Omental fat pad (tissue), 4 donors: ENCODE measurements at places on chromosomes 7 and 10. TPM values are rescaled to one million over a fixed set of nuclear protein-coding genes. Genes with fewer than 3 reads are reported as not detected.
A peak's percentile ranks its signal among the peaks of the same experiment; 100 is the strongest.

DNA sequence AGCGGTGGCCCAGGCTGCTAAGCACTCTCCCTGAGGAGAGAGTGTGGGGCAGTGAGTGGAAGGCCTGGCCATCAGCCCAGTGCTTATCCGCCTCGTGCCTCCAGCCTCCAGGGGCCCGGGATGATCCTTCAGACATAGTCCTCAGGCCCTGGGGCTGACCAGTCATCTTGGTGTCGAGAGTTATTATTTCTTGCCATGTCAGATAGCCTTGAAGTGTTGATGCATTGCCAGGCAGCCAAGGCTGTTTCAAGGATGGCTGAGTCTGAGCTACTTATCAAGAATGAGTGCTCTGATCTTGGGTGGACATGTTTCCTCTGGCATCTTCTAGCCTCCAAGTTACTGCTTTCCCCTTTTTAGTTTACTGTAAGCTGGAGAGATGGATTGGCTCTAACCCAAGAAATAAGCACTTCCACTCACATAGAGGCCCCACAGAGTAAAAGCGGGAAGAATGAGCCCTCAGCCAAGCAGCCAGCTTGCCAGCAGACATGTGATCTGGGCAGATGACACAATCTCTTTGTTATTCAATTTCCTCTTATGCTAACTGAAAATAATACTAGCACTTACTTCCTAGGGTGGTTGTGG, 136.5 kb upstream of the NAMPT start:
- DNase-seq = peak; percentile 63

DNA sequence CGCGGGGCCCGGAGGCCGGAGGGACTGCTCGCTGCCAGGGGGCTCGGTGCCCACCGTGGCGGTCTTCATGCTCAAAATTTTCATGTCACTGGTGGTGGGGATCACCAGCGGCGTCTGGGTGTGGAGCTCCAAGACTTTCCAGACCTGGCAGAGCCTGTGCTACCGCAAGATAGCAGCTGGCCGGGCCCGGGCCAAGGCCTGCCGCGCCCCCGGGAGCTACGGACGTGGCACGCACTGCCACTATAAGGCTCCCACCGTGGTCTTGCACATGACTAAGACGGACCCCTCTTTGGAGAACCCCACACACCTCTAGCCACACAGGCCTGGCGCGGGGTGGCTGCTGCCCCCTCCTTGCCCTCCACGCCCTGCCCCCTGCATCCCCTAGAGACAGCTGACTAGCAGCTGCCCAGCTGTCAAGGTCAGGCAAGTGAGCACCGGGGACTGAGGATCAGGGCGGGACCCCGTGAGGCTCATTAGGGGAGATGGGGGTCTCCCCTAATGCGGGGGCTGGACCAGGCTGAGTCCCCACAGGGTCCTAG, 2.0 kb downstream of the FZD9 start:
- no peak for DNase-seq

DNA sequence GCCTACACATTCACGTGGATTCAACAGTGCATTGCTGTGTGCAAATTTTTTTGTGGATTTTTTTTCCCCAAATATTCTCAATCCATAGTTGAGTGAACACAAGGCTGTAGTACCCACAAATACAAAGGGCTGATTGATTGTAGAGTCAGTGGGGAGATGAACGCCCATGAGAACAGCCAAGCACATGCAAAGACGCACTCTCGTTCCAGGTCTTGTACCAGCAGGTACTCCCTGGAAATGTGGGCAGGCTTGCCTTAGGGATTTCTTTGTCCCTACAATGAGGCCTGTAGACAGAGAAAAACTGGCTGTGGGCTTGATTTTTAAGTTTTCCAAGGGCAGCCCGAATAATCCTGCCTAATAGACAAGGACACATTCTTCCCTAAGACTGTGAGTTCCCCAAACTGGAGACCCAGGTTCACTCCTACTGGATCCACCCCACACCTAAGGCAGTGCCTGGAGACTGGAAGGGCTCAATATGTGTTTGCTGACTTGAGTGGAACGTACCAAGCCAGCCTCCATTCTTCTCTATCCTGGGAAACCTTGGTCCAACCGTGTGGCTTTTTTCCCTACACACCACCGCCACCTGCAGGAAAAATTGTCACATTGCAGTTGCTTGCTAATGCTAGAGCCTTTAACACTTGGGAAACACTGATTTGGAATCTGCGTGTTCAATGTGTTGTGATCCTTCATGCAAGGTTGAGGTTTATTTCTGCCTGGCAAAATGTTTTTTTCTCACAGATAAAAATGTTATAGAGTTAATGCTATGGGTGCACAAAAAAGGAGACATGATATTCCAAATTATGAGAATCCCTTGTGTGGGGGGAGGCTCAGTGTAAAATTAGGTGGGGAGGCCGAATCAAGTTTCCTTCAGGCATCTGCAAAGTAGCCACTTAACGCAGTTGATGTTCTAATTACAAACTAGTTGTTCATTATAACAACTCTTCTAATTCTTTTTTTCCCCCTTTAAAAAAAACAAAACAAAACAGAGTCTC, 49.3 kb downstream of the PPP1R17 start:
- peak; percentile 25 for DNase-seq

- no peak for DNase-seq
Observed at GRCh38 chr10:97889461-97890265, 40.0 kb downstream of the GOLGA7B start.

- no peak for DNase-seq
Observed at GRCh38 chr7:73679709-73680108, 3.5 kb downstream of the DNAJC30 start.

DNA sequence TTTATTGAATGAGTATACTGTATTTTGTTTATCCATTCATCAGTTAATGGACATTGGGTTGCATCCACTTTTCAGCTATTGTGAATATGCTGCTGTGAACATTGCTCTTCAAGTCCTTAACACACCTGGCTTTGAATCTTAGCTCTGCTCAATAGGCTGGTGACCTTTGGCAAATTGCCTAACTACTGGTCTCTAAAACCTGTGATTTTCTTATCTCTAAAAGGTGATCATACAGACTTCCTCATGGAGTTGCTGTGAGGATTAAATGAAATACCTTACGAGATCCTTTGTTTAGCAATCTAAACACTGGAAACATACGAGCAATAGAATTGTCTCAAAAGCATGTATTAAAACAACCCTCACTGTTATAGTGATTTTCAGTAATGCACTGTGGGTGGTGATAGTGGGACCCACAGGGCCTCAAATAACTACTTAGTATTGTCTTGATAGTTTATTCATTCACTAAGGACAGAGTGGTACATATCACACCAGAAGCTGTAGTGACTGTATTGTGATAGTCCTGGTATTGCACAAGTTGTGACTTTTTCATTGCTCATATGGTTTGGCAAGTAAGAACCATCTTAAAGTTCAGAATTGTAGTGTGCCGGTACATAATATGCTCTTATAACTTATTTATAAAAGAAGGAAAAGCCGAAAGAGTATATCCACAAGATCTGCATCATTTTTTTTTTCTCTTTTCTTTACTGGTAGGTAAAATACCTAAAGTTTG, 257.6 kb downstream of the EXOC4 start:
- DNase-seq = no peak

CTAGE4 gene
- 6.7 TPM for total RNA-seq

DNA sequence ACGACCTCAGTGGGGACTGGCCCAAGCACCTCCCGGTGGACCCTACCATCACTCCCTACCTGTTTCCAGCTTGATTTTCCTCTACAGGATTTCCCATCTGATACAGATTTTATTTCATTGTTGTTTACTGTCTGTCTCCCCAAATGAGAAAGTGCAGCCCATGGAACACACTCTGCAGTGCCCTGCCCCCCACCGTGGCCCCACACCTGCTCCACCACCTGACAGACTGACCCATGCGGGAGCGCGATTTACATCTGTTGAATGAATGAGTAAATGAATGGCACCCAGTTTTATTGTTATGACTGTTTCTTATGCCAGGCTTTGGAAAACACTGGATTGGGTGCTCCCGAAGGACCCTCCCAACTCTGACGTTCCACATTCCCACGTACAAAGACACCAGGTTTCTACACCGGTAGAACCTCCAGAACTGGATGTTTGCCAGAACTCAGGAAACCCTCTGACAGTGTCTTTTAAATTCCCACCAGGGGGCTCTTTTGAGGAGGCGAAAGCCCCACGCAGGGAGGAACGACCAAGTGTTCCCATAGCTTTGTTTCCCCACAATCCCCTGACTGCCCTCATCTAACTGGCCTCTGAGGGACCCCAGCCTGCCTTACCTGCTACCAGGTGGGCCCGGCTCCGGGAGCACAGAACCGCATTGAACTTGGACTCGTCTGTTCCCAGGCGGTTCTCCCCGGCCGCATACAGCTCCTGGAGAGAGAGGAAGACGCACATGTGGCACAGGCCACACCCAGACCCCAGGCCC, 29.0 kb downstream of the PLAC9 start:
- no peak for DNase-seq

DNA sequence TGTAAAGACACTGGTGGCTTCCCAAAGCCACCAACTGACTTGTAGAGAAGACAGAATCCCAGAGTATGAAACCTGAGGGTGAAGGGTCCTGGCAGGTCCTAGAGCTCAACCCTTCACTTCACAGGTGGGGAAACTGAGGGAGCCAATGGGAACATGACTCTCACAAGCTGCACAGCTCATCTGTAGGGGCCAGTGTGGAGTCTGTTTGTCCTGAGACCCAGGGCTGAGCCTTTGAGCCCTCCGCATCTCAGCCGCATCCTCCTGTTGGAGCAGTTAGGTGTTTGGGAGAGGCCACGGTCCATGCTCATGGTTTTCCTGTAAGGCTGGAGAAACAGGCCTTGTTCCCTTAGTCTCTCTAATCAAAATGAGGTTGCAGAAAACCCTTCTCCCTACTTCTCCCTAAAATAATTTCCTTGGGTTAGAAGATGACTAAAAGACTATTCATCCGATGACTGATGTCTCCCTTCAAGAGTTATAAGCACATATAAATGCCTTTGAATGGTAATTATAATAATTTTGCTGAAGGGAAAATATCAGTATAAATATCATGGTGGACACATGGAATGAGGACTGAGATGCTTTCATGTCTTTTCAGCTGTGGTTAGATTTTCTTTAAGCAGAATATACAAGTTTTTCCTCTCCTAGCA, 10.3 kb downstream of the HTRA1 start:
- no peak for DNase-seq

CPEB3 gene
- 2.8 TPM for total RNA-seq

CNOT4 gene
- 20.5 TPM for total RNA-seq

SFRP5 gene
- 0.56 TPM for total RNA-seq

GJD4 gene
- total RNA-seq = not detected

LRRC61 gene
- total RNA-seq = 7.2 TPM

DNA sequence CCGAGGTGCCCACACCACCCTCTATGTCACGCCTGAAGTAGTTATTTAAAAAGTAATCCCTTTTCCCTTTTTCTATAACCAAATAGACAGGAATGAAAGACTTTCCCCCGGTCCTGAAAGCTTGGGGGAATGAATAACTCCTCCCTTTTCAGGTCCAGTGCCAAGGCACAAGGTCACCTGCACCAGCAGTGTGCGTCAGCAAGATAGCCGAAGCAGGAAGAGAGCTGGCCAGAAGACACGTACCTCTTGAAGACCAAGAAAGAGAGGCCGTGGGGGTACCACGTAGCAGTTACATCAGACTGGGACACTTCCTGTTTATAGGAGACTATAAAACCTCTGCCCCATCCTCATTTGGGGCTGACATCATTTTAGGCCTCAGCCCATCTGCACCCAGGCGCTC, 10.7 kb upstream of the AKR1B1 start:
- no peak for DNase-seq

DNA sequence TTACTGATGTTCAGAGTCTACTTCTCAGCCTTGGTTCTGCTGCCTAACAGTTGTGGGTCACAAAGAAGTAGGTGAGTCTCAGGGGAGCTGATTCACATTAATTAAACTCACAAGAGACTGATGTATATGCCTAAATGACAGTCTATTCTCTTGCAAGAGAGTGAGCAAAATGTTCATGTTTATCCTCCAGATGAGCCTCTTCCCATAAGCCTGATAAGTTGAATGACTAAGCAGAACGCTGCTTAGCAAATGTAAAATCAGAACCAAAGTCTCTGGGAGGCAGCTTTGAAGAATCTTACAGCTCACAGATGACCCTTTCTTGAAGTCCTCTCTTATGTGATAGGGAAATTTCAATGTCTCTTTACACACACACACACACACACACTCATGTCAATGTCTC, 1092.2 kb downstream of the TYW1 start:
- no peak for DNase-seq

- no peak for DNase-seq
Observed at GRCh38 chr7:75055155-75055554, 18.4 kb downstream of the RCC1L start.

GSTO2 gene
- 0.12 TPM for total RNA-seq

SPDYE6 gene
- not detected for total RNA-seq

GRCh38 chr7:117767951-117768350, 105.3 kb downstream of the CTTNBP2 start:
- no peak for DNase-seq

DNA sequence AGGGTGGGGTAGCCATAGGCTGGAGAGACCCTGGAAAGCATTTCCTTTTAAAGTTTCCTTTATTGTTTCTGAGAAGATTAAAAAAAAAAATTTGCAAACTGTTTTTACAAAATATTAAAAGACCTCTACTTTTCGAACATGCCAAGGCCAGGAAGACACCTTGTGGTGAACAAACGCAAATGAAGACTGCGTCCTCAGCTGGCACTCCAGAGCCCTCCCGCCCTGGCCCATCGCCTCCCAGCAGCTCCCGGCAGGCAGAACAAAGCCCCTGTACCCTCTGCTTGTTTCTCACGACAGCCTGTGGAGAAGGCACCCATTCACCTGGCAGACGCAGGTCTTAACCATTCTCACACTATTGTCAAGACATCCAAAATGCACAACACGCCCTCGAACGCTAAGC, 56.4 kb downstream of the ESYT2 start:
- DNase-seq = no peak

GNAT3 gene
- total RNA-seq = not detected

INHBA gene
- total RNA-seq = 3.5 TPM

DNA sequence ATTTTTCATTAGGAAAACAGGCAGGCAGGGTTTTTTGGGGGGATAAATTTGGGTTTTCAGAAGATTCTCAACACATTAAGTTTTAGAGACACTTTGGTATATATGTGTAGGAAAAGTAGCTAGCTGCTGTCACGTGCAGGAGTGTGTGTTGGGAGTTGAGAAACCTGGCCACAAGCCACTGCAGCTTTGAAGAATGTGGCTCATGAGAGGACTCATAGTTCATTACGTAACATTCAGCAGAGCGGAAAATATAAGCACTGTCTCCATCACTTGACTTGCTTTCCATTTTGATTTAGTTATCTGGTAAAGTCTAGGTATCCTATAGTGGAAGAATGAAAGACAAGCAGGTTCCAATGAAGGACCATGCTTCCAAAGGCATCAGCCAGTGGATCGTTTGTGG, 31.2 kb downstream of the SMNDC1 start:
- peak; percentile 65 for DNase-seq

DNA sequence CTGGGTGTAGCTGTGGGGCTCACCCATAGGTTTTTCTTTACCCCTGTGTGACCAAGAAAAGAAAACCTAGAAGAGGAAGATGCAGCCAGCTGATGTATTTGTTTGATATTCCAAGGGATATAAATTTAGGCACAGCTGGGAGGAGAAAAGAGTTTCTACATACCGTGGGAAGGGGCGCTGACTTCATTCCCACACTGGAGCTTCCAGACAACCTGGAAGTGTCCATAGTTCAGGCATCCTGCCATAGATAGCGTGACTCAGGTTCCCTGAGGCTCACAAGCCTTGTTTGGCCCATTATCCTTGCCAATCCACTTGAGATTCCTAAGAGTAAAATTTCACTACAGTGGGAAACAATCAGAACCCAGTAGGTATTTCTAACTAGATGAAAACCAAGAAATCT, 371.7 kb upstream of the NRP1 start:
- no peak for DNase-seq

RAMP3 gene
- 310 TPM for total RNA-seq

GRCh38 chr10:22648547-22648961, 65.8 kb downstream of the PIP4K2A start:
- no peak for DNase-seq
